ENCODE measurements at places on chromosomes 4 and X.

- DNase-seq, result no peak
Observed at GRCh38 chrX:45766981-45767501, 566.4 kb upstream of the DIPK2B start.

GRCh38 chrX:44155126-44155525 lies 181.9 kb upstream of the NDP start:
- DNase-seq, result no peak

- DNase-seq, result no peak
Observed at GRCh38 chrX:153802513-153803045, 8.1 kb downstream of the SSR4 start.

GRCh38 chr4:26717332-26717731 lies 133.4 kb downstream of the TBC1D19 start:
- no peak for DNase-seq

- DNase-seq, result no peak
Observed at GRCh38 chrX:111695297-111695880, 14.4 kb downstream of the ALG13 start.

DNA sequence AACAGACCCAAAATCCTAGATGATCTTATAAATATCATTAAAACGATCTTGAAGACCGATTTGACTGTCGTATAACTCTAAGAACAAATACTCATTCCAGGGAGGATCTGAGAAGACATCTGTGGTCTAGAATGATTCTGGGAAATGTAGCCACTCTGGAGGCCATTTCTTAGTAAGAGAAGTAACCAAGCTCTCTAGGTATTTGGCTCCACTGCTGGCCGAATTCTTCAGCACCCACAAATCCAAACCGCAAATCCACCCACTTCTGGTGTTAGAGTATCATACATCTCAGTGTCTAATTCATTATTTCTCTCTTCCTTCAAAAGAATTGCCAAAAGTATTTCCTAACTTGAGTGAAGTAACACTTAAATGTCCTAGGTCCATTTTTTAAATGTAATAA lies 23.9 kb downstream of the KLHL5 start:
- DNase-seq, result no peak

DNA sequence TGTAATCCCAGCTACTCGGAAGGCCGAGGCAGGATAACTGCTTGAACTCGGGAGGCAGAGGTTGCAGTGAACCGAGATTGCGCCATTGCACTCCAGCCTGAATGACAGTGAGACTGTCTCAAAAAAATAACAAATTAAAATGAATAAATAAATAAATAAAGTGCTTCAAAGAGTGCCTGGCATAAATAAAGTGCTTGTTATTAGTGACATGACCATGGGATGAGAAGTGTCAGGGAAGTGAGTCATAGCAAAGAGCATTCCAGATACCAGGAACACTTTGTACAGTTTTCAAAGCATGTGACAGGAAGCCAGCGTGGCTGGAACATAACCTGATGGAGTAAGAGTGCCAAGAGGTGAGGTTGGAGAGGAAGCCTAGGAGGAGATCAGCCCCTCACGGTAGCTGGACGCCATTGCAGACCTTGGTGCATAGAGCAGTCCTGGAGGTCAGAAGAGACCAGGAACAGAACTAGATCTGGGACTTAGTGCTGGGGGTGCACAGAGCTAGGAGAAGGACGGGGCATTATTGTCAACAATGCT lies 6.0 kb upstream of the WDR13 start:
- no peak for DNase-seq

DNA sequence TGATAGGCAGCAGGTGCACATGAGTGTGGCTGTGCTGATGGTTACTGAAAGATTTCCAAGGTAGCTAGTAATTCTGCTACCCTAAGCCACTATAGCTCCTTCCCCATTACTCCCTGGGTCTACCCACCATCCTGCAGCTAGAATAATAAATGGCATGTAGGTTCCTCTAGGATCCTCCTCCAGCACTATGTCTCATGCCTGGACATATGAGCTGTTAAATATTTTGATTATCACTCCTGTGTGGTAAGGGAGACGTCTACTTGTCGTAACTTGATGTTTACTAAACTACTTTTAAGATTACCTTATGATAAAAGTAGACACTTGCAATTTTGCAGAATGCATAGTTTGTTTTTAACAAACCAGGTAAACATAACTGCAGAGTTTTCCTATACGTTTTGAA lies 35.5 kb downstream of the TET2 start:
- DNase-seq, result no peak

DNA sequence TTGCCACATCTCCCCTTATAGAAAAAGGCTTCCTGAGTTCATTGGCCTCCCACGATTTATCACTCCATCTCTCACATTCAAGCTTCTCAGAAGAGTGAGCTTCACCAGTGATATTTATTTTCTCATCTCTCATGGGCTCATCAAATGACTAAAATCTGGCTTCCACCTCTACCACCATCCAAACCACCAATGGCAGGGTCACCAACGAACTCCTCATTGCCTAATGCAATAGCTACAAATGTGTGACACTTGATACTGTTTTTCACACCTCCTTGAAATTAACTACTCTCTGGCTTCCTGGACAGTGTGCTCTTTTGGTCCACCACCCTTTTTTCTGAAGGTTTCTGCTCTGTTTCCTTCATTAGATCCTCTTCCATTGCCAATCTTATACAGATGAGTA lies 129.0 kb downstream of the SH2D1A start:
- no peak for DNase-seq

DNA sequence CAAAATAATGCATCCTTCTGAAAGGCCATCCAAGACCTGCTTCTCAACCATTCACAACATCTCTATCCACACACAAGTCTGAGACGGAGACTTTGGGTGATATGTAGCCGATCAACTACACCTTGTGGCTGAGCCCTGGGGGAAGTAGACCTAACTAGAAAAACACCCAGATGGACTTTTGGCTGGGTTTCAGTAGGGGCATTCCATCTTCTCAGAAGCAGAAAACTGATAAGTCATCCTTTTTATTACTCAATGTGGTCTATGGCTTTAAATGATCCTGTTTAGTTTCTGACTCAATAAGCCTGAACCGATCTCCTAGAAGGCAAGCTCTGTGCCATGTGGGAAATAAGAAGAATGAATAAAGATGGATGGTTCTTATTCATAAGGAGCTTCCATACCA lies 82.5 kb upstream of the AFF2 start:
- no peak for DNase-seq

DNA sequence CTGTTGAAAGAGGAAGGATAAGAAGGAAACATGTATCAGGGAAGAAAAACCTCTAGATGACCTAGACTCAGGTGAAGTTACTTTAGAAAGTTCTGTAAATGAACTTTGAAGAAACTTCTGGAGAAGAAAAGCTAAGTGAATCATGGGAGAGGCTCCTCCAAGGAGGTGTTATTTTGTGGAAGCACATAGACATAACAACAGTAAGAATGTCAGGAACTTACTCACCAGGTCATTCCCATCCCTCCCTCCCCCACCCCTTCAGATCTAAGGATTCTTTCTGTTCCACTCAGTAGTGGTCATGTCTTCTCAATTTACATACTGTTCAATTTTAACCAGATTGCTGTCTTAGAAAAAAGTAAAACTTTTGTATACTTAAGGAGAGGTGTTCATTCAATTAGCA lies 310.5 kb upstream of the DDX53 start:
- no peak for DNase-seq

DNA sequence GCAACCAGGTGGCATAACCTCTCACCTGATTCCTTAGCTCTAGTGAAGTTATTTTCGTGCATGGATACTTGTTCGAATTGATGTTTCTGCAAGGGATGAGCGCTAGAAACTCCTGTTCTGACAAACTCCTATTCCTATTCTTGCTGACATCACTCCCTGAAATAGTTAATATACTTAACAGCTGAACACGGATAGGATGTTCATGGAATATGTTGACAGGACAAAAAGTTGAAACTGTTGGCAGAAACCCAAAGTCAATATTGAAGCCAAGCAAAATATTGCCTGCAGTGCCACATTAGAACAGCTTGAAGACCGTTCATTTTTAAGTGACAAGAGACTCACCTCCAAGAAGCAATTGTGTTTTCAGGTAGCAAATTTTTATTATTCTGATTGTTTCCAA lies at the start of gene KLKB1:
KLKB1 (plus strand) TSS at position 287 of the 400 bp plus-strand sequence. CDS start 689 bp downstream, outside the sequence.
- no peak for DNase-seq

GRCh38 chrX:41548411-41548810 lies 101.3 kb downstream of the NYX start:
- DNase-seq, result no peak

DNA sequence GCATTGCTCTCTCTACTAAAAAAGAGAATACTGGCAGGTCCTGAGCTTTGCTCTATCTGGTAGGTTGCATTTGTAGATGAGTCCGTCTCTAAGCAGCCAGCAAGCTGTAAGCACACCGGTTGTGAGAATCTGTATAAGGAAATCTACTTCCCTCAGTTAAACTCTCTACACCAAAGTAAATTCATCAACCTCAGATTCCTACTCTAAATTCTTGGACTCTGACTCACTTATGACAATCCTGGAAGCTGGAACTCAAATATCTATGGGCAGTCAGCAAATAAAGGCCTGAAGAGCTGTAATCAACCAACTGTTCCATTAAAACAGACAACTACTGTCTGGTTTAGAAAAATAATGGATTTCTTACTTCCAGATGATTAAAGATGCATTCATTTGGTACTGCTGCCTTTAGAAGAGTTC lies 37.9 kb downstream of the FAT1 start:
- DNase-seq, result no peak

GRCh38 chrX:153637121-153638040 lies 9.6 kb upstream of the DUSP9 start:
- DNase-seq, result no peak

DNA sequence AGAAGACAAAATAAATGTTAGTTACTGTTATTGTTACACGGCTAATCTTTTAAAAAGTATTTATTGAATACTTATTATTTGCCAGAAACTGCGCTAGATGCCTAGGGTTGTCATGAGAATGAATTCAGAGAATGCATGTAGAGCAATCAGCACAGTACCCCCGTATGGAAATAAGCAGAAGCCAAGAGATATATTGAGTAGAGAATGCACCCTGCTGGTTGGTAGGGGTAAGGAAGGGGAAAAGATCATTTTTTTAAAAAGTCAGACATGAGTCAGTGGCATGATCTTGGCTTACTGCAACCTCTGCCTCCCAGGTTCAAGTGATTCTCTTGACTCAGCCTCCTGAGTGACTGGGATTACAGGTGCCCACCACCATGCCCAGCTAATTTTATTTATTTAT lies 13.1 kb upstream of the DRP2 start:
- peak; percentile 41 for DNase-seq

DNA sequence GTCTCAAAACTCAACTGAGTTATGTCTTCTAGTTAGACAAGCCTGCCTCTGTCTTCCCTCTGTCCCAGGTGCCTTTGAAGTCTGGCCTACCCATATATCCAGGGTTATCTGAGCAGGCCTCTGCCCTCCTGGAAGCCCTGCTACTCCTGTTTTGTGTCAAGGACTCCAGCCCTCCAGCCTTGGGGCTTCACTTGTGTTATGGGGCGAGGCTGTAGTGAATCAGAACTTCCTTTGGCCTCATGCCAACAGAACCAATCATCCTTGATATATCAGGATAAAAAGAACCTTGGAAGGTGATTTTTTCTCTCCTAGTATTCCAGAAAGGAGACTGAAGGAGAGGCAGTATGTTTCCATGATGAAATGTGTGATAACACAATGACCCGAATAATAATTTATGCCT lies 8.9 kb upstream of the ADGRG4 start:
- DNase-seq, result no peak

DNA sequence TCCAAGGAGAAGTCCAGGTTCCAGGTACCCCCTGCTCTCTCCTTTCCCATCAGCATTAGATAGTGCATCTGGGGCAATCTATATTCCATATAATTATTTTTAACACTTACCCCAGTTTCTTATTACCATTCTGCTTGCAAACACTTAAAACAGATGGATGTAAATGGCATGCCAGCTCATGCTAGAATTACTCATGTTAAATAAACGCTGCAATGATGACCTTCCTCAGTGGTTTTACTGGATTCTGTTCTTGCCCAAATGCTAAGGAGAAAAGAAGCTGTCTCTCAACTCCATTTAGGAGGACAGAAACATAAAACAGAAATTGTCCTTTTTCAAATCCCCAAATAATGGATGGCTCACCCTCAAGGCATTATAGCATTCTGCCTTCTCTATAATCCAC lies 161.1 kb downstream of the NLGN4X start:
- DNase-seq, result no peak

DNA sequence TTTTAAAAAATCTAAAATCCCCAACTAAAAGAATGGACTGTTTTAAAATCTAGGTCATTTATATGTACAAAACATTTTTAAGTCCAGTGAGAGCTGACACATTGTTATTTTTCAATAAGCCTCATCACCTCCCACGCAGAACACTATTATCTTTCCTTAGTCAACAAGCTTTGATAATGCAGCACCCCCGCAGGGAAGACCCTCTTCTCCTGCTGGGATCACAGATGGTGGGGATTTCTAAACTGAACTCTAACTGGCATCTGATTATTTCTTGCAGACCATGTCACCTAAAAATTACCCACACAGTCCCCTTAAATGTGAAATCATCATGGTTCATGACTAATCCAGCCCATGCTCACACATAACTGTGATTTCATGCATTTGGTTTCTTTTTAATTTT lies 11.6 kb downstream of the SYTL4 start:
- no peak for DNase-seq

DNA sequence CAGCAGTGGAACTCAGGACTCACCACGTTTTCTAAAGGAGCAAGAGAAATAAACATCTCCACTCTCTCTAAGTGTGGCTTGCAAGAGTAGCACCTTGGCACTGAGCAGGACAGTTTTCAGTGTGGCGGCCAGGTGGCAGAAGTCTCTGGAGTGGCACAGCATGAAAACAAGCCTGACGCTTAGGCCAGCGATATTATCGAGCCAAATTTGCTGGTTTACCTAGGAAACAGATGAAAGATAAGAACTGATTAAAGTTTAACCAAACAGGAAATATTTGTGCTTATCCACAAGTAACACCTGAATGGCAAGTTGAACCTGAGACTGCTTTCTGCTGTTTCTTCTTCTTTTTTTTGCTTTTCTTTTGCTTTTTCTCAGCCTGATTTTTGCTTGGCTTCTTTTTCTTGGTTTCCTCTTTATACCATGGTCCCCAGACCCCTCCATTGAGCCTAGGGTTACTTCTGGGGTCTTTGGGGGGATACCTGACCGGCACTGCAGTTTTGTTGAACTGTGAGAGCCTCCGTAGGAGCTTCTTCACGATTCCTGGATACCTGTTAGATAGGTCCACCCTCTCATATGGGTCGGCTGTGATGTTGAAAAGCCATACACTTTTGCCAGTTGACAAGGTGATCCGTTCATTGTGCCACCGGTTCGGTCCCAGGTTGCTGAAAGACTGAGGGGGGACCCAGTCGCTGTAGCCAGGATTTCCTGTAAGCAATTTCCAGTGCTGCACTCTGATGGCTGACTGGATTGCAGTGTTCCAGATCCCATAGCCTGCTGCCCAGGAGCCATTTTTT lies 77.3 kb downstream of the ARSJ start:
- DNase-seq, result no peak

DNA sequence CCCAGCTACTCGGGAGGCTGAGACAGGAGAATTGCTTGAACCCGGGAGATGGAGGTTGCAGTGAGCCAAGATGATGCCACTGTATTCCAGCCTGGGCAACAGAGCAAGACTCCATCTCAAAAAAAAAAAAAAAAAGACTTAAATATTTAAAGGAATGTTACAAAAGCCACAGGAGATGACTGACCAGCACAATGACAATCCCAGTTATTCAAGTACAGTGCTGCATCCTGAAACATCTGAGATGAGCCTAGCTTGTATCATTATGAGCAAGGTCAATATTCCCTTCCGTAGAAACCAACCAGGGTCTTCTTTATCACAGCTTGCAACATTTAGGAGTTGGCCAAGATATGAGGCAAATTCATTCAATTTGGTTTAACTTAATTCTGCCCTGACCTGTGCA lies 38.6 kb downstream of the LNX1 start:
- no peak for DNase-seq

GRCh38 chrX:53279296-53280237 lies 1.8 kb downstream of the IQSEC2 start:
- DNase-seq, result no peak
